Activated CD4-positive, alpha-beta T cell treated with anti-CD3 and anti-CD28 coated beads for 1 hour (primary cell): ENCODE measurements at places on chromosomes 4 and X.

GRCh38 chrX:37302569-37302968, 46.6 kb upstream of the PRRG1 start:
- DNase-seq, result no peak

- no peak for DNase-seq
Observed at GRCh38 chr4:61877893-61878292, 677.8 kb downstream of the ADGRL3 start.

DNA sequence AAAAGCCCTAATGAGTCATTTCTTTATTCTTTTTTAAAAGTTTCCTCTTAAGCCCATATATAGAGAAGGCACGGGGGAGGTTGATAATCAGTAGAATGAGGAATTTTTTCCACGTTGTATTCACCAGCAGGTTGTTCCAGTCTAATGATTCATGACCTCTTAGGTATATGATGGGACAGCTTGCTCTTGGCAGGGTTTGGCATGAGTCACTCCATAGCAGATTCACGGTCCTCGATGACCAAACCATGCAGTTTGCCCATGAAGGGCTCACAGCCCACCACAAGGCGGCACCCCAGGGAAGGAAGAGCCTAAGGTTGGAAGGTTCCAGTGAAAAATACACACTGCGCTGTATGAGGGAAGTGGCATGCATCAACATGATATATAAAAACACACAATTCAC, 623.8 kb upstream of the DIPK2B start:
- DNase-seq, result no peak

DNA sequence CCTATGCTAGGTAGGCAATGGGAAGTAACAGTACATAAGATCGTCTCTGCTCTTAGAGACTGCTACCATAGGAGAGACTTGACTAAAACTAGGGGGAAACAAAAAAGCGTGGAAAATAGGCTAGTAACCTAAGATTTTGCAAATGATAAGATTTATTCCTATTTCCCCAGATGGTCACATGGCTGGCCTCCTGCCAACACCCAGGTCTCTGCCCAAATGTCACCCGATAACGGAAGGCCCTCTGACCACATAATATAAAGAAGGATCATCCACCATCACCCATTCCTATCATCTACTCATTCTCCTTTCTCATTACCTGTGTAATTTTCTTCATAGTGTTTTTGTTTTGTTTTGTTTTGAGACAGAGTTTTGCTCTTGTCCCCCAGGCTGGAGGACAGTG, 4.7 kb downstream of the LAMP2 start:
- no peak for DNase-seq

DNA sequence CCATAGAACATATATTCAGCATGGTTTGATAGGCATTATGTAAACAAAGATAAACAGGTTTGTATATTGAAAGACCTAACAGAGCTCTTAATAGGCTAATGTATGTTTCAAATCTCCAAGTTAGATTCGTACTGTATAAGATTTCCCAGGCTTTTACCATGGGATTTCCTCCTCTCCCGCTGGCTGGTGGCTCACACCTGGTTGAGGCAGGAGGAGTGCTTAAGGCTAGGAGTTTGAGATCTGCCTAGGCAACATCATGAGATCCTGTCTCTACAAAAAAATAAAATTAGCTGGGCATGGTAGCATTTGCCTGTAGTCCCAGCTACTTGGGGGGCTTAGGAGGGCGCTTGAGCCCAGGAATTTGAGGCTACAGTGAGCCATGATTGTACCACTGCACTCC, 5.4 kb downstream of the CPE start:
- no peak for DNase-seq

DNA sequence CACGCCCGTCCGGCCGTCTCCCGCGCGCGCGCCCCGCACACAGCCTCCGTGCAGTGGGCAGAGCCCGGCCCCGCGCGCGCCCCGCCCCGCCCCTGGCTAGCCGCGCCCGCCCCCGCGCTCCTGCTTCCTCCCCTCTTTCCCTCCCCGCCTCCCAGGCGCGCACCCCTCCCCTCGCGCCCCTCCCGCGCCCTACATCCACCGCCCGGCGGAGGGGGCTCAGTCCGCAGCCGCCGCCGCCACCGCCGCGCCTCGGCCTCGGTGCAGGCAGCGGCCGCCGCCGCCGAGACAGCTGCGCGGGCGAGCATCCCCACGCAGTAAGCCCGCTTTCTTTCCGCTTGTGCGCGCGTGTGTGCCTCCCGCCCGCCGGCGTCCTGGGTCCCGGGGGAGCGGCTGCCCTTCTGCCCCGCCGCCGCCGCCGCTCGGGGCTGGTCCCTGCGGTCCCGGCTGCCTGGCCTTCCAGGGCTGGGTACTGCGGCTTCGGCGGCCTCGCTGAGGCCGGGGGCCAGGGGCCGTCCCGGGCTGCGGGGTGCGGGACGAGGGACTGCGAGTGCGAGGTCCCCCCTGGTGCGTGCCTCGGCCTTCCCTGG, at the start of gene FHL1:
TSS of gene FHL1 (plus strand) at position 219 of the 587 bp plus-strand sequence.
- DNase-seq, result peak; percentile 28

- no peak for DNase-seq
Observed at GRCh38 chr4:1756079-1756478, 34.8 kb downstream of the TACC3 start.

GRCh38 chr4:83657336-83657735, 121.4 kb downstream of the GPAT3 start:
- DNase-seq, result no peak

DNA sequence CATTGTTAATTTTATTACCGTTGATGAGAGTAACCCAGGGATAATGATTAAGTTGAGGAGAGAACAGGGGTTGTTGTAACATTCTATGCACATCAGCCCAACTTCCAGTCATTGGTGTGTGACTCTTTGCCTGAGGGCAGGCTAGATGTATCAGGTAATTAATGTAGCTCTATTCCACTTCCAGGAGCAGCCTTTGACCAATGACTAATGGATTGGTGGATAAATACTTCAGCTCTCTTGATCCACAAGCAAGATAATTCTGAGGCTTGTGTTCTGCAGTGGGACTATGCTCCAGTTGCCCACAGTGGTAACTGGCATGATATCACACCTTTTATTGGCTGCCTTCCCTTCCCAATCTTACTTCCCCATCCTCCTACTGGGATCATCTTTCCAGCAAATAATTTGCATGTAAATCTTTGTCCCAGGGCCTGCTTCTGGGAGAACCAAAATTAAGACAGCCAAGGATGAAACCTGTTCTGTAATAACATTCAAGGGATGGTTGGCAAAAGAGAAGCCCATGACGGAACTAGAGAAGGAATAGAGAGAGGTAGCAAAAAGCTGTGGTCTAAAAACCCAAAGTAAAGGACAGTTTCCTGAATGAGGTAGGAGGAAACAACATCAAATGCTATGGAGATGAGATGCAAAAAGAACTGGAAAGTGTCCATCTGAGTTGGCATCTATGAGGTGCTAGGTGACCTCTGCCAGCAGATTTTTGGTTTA, 241.4 kb upstream of the RPS6KA3 start:
- no peak for DNase-seq

DNA sequence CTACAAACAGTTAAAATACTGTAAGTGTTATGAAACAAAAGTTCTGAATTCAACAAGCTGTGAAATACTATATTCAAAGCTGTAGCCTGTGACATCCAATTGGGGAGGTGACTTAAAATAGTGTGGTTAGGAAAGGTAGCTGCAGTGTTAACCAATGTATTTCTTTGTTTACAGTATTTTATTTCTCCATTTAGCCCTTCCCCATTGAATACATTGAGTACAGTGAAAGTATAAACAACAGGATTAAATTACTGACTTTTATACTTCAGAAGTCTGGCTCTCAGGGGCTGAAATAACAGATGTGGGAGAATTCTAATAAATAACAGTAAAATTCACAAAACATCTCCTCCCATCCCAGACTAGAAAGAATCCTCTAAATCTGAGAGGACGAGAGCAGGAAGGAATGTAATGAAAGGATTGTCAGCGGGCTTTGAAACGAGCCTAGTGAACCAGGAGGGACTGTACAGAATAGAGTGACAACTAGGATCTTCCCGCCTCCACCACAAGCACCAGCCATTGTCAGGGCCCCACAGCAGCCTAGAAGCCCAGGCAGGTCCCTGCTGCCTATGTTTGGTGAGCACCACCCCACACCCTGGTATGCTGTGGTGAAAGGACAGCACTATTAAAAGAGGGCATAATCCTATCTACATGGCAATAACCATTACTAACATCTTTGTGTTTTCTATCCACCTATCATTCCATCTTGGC, 73.7 kb downstream of the SPCS3 start:
- DNase-seq, result no peak

- no peak for DNase-seq
Observed at GRCh38 chr4:183287309-183287659, 32.8 kb downstream of the CLDN22 start.

- DNase-seq, result no peak
Observed at GRCh38 chr4:102552781-102553180, 51.6 kb downstream of the NFKB1 start.

- DNase-seq, result no peak
Observed at GRCh38 chrX:750263-750662, 119.7 kb downstream of the SHOX start.

DNA sequence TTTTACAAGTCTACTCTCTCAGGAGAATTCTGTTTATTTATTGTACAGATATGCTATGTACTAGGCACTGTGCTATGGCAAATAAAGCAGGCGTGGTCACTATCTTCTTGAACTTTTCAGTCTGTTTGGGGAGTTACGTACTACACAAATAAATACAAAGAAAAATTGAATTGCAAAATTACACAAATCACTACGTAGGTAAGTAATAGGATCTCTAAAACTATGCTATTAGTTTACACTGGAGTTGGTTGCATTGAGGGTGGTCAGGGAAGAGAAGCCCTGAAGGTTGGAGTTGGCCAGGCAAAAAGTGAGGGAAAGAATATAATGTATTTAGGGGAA, 75.7 kb downstream of the GAB1 start:
- no peak for DNase-seq

DNA sequence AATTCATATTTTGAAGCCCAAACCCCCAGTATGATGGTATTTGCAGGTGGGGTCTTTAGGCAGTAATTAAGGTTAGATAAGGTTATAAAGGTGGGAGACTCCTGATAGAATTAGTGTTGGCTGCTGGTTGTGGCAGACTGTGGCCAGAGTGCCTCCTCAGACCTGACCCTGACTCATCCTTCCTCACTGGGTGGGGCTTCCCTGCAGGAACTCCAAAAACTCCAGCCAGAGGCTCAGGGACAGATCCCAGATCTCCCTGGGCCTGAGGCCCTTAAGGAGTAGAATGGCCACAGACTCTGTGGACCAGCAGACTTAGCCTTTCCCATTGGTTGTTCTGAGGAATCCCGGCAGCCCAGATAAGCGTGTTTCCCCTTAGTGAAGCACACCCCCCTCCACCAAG, 463.0 kb upstream of the CPEB2 start:
- no peak for DNase-seq

GRCh38 chr4:97662133-97662532, 481.1 kb downstream of the STPG2 start:
- DNase-seq, result no peak

- DNase-seq, result no peak
Observed at GRCh38 chrX:96433409-96434077, 251.1 kb upstream of the DIAPH2 start.

- peak; percentile 10 for DNase-seq
Observed at GRCh38 chrX:71178908-71179307, 34.3 kb downstream of the NLGN3 start.

DNA sequence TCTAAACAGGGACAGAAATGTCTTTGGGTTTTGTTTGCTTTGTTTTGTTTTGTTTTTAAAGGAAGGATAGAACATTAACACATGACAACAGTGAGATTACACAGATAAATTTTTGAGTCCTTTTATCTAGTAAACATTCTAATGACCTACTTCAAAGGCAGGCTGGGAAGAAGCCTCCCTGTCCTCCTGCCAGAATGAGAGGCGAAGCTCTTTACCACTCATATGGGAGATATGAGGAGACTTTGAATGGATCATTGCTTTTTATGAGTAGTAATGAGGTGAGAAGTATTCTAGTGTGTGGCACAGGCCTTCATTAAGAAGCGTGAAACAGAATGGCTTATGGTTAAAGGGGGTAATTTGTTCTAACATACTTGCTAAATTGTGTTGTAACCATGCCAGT, 172.0 kb downstream of the FBXO8 start:
- no peak for DNase-seq

DNA sequence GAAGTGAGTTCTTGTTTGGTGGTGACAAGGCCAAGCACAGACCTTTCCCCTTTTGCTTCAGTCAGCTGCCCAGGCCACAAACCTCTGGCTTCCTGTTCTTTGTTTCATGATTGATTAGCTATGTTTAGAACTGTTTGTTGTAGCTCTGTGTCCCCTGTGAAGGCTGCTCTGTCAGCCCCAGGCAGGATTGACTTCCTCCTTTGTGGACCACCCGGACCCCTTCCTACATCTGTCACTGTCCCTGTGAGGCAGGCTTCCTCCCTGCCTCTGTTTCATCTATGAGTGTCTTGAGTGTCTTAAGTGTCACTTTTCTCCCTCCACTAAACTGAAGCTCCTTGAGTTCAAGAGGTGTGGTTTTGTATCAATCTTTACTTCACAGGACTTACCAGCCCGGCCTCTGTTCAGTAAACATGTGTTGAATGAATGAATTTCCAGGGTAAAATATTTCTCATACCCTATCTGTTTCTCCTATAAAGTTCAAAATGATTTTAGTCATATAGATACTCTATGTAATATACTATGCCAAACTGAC, 83.5 kb downstream of the ZNF674 start:
- DNase-seq, result no peak

DNA sequence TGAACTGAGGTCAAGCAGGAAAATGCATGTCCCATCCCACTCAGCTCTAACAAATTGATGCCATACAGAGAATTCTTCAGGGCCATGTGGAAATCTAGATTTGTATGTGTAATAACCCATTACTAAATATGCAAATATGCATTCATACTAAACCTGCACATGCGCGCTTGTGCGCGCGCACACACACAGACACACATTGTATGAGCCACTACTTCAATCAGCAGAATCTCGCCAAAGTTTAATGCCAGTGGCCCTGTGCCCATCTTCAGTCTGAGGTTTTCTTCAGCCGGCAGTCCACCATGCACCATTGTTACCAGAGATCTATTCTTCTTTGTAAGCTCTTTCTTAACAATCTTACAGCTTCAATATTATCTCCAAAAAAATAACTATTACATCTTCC, 276.4 kb downstream of the PDGFC start:
- DNase-seq, result no peak

- no peak for DNase-seq
Observed at GRCh38 chr4:184282895-184283654, 65.4 kb upstream of the ENPP6 start.

DNA sequence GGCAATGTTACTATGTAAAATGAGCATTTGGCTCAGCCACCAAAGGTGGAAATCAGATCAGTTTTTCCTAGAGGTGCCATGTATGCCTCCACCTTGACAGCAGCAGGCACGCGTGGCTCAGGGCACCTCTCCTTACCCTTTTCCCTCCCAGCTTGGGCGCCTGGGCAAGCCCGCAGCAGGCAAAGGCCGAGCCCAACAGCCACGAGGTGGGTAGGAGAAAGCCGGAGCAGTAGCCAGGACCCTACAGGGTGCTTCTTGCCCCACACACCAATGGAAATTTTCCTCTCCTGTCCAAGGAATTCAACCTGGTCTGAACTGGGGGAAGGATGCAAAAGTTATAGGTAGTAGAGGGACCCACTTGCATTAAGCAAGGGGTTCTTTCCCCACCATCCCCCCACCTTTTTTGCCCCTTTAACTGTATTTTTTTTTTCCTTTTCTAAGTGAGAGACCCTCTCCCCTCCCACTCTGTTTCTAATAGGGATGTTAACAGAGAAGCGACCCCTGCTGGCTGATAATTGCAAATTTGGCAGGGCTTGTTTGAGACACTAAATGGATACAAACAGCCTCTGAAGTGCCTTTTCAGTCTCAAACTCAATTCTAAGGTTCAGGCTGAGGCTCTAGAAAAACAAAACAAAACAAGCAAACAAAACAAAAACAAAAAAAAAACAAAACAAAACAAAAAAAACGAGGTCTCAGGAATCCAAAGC, 895.1 kb downstream of the PCDH18 start:
- no peak for DNase-seq

GRCh38 chr4:25029479-25030276, 1.1 kb downstream of the LGI2 start:
- no peak for DNase-seq
